ENCODE measurements at places on chromosomes 12 and 14.

- no peak for DNase-seq
Observed at GRCh38 chr12:49920241-49920914, 16.7 kb upstream of the FAIM2 start.

DNA sequence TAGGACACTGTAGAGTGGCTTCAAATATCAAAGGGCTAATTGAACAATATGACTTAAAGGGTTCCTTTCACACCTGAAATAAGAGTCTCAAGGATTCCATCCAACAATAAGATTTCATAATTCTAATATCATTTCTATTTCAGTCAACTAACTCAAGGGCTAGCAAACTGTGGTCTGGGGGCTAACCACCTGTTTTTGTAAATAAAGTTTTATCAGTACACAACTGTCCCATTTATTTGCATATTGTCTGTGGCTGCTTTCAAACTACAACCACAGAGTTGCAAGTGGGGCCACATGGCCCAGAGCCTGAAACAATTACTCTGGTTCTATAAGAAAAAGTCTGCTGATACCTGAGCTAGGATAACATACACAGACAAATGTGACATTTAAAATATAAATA is 29.1 kb downstream of the MED13L start:
- no peak for DNase-seq

DNA sequence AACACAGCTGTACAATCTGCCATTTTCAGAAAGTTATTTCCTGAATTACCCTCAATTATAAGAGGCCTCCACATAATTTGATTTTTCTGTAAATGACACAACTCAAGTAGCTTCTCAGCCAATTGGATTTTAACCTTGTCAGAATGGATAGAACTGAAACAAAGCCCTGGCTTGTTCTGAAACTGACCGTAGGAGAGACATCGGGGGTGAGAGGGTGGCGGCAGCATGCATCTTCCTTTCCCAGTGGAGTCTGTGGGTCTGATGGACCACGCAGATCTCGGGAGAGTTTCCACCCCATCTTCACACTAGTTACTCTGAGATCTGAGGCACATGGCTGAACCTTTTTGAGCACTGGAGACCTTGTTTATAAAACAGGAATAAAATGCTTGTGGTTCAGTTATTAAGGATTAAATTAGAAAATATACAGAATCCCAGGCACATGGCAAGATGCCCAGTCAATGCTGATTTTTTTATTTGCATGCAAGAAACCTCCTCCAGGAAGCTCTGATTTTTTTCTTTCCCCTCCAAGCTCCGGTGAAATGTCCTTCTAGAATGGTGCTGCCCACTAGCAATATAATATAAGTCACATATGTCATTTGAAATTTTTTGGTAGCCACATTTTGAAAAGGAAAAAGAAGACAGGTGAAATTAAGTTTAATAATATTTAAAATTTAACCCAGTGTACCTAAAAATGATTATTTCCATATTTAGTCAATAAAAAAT is 153.9 kb downstream of the CHST11 start:
- DNase-seq, result no peak

DNA sequence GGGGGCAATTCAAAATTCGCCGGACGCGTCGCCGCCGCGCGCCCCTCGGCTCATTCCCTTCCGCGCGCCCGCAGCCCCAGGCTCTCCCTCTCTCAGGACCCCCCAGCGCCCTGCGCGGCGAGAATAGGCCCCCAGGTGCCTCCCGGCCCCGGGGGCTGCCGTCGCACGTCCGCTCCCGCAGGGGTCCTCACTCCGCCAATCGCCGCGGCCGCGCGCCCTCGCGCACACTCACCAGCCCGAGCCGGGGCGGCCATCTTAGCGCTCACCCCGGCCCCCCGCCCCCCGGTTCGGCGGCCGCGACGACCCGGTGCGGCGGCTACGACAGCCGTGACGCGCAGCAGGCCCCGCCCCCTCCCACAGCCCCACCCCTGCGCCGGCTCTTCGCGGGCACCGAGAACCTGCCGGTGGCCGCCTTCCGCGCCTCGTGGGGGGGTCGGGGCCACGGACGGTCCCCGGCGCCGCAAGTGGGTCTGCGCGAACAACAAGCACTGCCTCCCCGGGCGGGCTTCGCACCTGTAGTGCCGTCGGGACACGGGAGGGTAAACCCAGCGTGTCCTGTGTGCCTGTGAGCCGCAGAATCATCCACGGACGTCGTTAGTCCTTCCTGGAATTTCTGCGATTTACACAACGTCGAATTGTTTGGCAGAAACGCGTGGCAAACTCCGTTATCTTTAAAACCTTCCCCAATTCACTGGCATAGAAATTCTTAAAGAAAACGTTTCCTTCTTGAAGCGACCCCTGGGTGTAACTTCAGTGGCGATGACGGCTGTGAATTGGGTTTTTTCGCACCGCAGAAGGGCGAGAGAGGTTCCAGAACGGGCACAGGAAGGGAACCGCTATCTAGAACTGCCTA is 2.5 kb downstream of the USP44 start:
- DNase-seq, result peak; percentile 71

- DNase-seq, result no peak
Observed at GRCh38 chr14:24290746-24291145, 8.8 kb downstream of the DHRS1 start.

DNA sequence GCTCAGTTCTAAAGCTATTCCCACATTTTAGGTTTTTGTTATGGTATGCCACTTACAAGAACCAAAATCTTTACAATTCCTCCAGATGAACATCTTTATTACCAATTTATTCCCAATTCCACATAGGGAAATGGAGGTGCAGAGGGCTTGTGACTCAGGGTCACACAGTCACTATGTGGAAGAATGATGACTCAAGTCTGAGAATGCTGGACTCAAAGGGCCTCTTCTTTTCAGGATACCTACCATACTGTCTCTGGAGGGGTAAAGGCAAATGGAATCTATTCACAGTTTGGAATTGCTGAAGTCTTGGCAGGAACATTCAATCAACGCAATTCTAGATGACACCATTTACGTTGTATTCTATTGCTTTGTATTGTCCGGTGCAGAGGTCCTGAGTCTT is 48.2 kb upstream of the MANSC4 start:
- no peak for DNase-seq

GRCh38 chr12:50614167-50614759 is 109.5 kb downstream of the DIP2B start:
- DNase-seq, result no peak

DNA sequence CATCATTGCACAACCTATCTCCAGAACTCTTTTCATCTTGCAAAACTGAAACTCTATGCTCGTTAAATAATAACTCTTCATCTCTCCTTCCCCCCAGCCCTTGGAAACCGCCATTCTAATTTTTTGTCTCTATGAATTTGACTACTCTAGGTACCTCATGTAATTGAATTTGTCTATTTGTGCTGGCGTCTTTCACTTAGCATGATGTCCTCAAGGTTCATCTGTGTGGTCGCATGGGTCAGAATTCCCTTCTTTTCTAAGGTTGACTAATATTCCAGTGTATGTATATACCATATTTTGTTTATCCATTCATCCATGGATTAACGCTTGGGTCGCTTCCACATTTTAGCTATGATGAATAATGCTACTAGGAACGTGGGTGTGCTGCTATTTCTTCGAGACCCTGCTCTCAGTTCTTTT is 80.1 kb downstream of the PLXNC1 start:
- DNase-seq, result no peak

DNA sequence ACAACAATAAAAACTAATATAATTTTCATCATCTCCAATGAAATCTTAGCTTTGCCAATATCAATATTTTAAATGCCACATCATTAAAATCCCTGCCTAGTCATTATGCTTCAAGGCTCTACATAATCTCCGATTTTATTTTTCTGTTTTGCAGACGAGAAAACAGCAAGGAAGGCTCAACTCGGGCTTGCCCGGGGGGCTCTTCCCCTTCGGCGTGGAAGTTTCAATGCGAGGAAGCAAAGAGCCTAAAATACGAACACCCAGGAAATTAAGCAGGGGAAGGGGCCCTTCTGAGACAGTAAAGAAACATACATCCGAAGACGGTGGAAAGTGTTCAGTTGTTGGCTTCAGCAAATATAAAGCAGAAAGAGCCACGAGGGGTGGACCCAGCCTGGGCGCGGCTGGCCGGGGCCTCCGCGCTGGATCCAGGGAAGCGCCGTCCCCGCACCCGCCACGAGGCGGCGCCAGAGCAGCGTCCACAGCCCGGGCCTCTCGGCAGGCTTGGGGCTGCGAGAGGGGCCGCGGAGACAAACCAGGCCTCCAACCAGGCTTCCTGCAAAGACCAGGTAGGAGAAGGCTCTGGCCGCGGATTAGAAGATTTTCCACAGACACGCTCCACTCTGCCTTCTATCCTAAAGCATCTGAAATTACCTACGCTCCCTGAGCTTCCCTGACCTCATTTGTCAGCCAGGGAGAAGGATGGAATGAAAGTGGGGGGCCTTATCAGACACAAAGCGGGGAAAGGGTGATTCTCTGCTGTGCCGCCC is 77.2 kb downstream of the SERPINA3 start:
- DNase-seq, result peak; percentile 49

GRCh38 chr14:90629471-90629870 is 186.8 kb downstream of the TTC7B start:
- DNase-seq, result no peak

- DNase-seq, result no peak
Observed at GRCh38 chr14:51865953-51866747, 5.7 kb downstream of the GNG2 start.

GRCh38 chr12:67697443-67697842 is 48.9 kb downstream of the DYRK2 start:
- peak; percentile 6 for DNase-seq

GRCh38 chr12:85280165-85280983 is at the start of gene ALX1:
TSS of gene ALX1 (plus strand) at chr12:85280220. CDS start at chr12:85280262, 42 bp downstream.
- no peak for DNase-seq

DNA sequence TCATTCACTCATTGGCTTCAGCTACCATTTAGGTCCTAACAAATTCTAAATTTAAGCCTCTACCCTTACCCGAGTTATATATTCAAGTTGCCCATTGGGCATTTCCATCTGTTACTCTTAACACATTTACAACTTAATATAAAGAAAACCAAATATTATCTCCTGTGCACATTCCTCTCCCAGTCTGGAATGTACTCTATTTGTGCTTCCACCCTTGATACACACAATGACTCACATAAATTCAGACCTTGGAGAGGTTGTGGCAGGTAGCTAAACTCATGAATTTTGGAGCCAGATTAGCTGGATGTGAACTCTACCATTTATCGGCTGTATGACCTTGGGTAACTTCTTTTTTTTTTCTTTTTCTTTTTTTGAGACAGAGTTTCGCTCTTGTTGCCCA is 51.1 kb downstream of the BRMS1L start:
- DNase-seq, result no peak

- no peak for DNase-seq
Observed at GRCh38 chr12:13074396-13075117, 28.9 kb downstream of the GSG1 start.

GRCh38 chr14:77375164-77375950 is 1.5 kb downstream of the TMED8 start:
- DNase-seq, result no peak

DNA sequence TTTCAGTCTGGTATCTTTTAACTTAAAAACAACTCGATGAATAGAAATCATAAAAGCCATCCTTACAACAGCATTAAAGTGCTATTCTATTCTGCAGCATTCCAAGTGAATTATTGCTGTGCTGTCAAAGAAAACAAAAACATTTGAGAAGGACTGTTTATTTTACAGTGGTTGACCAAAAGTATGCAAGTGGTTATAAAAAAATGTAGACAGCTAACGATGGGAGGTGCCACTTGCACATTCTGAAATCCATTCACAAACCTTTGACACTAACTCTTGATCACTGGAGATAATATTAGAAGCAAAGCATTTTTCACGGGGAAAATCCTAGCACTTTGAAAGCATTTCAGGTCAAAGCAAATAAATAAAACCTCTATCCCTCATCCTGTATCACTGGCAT is 55.6 kb downstream of the HMGA2 start:
- DNase-seq, result no peak

DNA sequence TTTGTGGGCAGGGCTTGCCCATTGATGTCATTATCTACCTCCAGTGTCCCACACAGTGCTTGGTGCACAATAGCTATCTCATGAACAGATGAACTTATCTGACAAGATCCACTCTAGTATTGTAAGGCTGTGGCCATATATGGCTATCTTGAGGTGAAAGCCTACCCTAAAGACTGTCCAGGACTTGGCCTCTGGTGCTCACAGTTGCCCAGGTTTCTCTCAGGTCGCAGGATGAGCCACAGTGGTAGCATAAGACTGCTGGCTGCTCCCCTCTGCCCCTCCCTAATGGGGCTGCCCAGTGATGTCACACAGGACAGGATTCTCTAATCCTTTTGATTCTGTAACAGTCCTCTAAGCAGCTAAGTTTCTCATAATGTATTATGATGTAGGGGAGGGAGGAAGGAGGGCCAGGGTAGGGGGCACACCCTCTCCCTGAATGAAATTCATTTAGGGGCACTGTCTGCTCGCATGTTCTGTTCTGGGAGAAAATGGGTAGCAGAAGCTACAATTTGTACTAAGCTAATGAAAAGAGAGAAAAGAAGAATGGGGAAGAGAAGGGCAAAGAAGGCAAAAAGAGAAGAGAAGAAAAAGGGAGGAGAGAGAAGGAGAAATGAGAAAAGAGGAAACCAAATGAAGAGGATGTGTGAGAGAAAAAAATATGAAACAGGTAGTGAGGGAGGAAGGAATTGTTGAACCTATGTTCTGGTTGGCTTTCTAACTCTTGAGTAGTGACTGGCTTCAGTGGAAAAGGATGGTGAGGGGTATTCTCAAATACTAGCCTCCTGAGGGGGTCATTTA is 3.4 kb upstream of the PPM1A start:
- no peak for DNase-seq

GRCh38 chr14:99604766-99605298 is 825 bp upstream of the CCDC85C start:
- DNase-seq, result no peak

GRCh38 chr14:84225268-84225667 is 1304.7 kb upstream of the FLRT2 start:
- DNase-seq, result no peak

- peak; percentile 81 for DNase-seq
Observed at GRCh38 chr14:105527826-105528585, 1.6 kb downstream of the TMEM121 start.

DNA sequence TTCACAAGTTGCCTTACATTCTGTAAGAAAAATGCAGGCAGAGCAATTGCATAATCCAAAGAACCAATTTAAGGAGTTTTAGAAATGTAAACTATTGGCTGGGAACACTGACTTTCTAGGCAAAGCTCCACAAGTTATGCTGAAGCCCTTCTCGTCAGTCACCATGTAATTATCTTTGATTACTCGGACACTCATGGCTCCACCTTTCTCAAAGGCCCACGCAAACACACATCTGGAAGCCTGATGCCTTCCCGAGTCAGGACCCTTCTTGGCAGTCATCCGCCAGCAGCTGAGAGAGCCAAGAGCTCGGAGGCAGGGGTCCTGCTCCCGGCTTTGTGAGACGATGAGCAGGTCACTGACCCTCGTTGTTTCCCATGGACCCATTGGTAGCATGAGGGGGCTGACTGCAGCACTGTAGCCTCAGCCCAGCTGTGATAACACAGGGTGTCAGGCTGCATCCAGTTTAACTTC is 202.2 kb downstream of the TMEM132D start:
- no peak for DNase-seq

Data from stimulated activated CD4-positive, alpha-beta T cell treated with anti-CD3 and anti-CD28 coated beads, Interleukin-4, amount 100 ng/mL, for 24 hours (primary cell).